Activated T-cell treated with anti-CD3 and anti-CD28 coated beads, Interleukin-2, amount 50 U/mL, for 24 hours (primary cell): ENCODE measurements at places on chromosomes 7 and 10.

- no peak for DNase-seq
Measured at GRCh38 chr10:93028883-93029282, 31.7 kb upstream of the CYP26C1 start.

DNA sequence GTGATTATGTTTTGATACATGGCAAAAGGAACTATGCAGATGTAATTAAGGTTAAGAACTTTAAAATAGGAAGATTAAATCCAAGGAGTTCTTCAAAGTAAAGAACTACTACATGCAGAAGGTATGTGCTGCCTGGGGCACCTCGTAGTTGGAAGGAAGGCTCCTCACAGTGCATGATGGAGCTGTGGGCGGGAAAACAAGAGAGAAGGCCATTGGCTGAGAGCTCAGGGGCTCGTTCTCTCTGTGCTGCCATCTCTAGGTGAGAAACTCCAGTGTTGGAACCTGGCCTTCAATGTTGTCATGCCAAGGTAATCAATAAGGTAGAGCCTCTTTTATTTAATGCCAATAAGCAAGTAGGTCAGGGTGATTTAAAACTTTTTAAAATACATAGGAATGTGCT, 391.4 kb upstream of the ETV1 start:
- DNase-seq = no peak

- DNase-seq = no peak
Measured at GRCh38 chr10:44439958-44440244, 55.0 kb upstream of the CXCL12 start.

GRCh38 chr10:86306628-86307278, 59.8 kb downstream of the GRID1 start:
- no peak for DNase-seq

DNA sequence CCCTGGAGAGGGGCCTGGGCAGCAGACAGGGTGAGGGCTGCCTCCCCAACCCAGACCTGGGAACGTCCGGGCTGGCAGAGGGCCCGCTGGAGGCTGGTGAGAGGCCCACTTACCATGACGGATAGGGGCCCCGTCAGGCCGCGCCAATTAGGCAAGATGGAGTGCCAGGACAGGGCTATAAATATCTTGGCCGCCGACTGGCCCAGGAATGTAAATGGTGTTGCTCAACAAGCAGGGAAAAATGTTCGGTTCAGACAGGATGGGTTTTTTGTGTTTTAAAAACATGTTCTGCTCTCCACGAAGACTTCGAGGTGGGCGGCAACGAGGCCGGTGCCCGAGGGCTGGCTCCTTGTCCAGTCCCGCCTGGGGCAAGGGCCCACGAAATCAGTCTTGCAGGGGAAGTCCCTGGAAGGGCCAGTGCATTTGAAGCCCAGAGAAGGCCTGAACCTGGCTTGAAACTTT, 35.8 kb upstream of the ELN start:
- DNase-seq = no peak

GRCh38 chr7:5479941-5480517, 56.4 kb upstream of the TNRC18 start:
- DNase-seq = no peak

DNA sequence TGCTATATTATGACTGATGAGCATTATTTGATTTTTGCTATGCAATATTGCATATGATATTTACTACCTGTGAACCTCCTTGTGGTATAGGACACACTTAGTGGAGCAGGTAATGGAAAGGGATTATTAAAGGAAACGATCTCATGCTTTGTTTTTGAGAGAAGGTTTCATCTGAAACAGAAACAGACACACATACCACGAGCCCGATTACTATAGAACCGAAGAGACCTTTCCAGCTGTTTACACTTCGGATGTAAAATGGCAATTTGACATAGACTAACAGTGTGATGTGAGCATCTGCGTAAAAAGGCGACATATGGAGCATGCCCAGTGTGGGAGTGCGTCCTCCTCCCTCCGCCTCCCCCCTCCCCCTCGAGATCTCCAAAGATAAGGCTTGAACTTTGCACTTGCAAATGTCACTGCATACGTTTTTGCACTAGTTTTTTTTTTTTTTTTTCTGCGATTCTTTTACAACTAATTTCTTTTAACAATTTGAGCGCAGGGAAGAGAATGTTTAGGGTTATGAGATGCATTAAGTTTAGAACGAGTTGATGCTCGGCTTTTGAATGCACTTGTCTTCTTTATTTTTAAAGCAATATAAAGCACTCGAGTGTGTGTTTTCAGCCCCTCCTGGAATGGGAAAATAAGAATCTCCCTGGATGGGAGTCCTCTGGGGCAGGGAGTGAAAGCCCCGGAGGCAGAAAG, 251.0 kb downstream of the NSUN6 start:
- no peak for DNase-seq

- DNase-seq = no peak
Measured at GRCh38 chr7:3310884-3311283, 9.8 kb downstream of the SDK1 start.

- no peak for DNase-seq
Measured at GRCh38 chr10:91549262-91549661, 83.6 kb downstream of the PPP1R3C start.

GRCh38 chr7:45420843-45421495, 153.2 kb upstream of the ADCY1 start:
- DNase-seq = no peak

DNA sequence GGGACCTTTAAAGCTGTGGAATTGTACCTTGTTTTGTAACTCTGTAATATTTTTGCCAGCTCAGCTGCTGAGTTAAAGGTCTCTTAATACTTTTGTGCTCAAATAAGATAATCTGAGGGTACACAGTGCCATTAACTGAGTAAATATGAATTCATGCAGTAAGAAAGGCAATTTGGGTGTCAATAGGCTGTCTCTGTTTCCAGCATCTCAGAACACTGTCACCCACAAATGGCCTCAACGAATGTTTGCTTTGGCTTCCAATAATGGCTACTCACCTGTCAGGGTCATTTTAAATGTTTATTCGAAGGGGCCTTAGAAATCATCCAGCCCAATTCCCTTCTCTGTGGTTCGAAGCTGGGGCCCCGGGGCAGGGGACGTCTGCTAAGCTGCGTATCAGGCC, 225.4 kb downstream of the ZMYND11 start:
- no peak for DNase-seq

DNA sequence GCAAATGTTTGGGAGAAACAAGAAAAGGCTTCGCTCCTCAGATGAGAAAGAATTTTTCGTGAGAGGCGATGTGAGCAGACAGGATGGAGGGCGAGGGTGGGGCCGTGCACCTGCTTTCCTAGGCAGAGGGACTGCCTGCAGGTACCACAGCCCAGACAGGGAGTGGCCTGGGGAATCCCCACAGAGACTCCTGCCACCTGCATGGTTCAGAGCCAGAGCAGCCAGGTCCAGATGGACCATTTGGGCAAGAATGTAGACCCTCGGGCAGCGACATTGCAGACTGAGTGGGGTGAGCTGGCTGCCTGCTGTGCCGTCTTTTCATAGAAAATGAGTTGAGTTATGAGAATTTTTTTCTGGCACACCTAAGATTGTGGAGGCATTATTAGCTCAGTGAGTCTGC, 216.8 kb downstream of the SNX10 start:
- DNase-seq = no peak

- DNase-seq = no peak
Measured at GRCh38 chr10:107434854-107435253, 270.3 kb upstream of the SORCS1 start.

DNA sequence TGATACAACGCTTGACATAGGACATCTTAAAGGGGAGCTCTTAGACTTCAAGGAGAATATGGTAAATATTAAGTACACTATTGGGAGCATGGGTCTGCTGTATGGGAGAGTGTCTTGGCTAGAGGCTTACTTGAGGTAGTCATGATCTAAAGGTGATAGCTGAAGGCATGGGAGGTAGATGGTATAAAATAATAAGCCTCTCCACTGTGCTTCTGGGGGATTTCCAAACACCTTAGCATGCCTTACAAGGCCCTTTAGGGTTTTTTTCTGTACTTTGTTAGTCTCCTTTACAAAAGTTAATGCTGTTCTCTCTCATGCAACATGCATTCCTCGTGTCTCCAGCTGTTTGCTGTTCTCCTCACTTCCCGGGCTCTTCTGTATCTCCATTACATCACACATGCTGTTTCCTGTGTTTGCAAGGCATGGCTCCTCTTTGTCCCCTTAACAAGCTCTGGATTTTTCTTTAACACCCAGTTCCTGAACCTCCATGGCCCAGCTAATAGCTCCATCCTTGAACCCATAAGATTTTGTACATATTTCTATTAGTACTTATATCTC, 449.7 kb downstream of the AUTS2 start:
- DNase-seq = no peak

- DNase-seq = no peak
Measured at GRCh38 chr10:133224756-133225372, 5.2 kb upstream of the UTF1 start.

DNA sequence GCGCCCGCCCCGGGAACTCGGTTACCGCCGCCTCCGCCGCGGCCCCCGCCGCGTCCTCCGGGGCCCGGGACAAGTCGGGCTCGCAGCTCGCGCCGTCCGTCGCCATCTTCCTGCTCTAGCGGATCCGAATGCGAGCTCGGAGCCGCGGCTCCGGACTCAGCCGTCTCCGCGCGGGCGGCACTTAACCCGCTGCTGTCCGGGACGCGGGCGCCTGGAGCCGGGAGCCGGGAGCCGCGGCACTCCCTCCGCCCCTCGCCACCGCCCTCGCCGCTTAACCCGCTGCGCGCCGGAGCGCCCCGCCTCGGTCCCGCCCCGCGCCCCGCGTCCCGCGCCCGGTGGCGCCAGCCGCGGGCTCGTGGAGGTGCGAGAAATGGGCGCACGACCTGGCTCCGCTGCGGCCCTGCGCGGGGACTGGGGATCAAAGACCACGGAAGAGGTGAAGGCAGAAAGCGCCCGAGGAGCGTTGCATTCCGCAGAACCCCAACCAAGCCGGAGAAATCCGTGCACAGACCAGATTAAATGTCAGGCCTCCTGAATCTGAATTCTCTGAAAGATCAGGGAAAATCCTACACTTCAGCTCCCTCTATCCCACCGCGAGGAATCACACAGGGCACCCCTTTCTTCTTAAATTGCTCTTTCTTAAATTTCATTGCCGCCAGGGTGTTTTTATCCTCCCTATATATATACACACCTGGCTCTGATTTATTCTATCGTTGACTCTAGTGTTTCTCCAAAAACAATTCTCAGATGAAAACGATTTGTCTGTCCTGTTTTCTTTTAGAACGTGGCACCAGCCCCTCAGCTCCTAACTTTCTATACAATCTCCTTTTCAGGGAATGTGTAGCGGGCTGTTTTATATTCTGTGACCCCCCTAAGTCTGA, at the start of gene CTTNBP2:
Gene CTTNBP2 (minus strand): TSS at position 132 of the 881 bp plus-strand sequence. CDS start 26 bp downstream, at position 106.
- peak; percentile 30 for DNase-seq

- no peak for DNase-seq
Measured at GRCh38 chr7:53984776-53985175, 557.4 kb upstream of the VSTM2A start.

DNA sequence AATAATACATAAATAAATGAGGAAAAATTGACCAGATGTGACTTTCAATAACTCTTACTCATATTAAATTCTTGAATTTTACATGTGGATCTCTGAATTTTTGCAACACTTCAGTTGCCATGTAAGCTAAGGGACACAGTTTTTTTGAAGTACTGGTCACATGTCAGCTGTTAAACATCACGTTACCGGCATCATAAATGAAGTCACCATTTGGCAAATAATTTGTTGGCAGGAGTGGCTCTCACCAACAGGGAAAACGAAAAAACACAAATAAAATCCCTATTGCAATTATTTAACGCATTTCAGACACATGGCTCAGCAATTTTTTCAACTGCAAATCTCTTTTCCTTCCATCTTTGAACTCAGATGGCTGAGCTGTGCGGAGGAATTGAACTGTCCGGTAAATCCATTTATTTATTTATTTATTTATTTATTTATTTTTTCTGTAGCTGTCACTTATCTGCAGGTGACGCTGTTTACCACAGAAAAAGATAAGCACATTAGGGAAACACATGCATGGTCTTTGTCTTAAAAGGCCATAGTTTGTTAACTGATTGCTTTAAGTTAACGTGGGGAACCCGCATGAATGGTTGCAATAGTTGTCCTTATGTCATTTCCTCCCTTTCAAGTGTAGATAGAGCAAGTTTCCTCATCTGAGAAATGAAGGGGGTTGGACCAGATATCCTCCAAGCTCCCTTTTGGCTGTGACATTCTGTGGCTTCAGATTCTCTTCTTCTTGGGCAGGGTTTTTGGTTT, 64.7 kb upstream of the JAZF1 start:
- DNase-seq = no peak

DNA sequence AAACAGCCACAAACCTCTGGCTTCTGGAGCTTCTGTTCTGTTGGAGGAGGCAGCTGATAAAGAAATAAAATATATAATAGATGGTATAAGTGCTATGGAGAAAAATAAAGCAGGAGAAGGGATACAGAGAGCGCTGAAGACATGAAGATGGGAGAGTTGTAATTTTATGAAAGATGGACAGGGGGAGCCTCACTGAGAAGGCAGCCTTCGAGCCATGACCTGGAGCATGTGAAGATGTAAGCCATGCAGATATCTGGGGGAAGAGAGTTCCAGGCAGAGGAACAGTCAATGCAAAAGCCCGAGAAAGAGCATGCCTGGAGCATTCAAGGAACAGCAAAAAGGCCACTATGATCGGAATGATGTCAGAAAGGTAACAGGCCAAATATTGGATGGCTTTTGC, 187.5 kb downstream of the KIAA1217 start:
- no peak for DNase-seq

DNA sequence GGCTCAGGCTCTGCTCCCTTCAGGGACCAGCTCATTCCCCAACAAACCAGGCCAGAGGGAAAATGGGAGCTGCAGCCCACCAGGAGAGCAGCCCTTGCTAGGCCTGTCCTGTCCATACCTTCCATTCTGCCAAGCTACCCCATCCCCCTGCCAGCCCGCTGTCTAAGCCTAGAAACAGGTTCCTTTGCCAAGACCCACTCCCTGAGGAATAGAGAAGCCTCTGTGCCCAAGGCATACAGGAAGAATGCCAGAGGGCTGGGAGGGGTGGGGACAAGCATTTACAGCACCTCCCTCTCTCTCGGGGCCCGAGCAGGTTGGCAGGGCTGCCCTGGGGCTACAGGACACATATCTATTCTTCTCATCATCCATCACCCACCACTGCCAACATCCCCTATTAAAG, 178.3 kb downstream of the GRID1 start:
- DNase-seq = no peak

DNA sequence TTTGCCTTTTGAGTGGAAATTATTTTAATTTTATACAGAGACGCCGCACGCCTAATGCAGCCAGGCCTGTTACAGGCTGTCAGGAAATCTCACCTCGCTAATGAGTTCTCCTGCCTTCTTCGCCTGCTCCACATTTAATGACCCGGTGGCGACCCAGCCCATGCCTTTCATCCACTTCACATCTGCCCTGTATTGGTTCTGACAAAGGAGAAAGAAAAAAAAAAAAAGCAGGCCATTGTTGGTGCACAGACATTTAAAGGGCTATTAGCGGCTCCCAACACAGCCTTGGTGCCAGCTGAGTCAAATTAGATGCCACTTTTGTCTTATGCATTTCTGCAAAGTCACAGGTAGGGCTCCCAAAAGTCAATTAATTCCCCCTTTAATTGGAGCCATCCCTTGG, 43.3 kb downstream of the NRAP start:
- no peak for DNase-seq
